ENCODE measurements at places on chromosomes 6 and 20. TPM values are rescaled to one million over a fixed set of nuclear protein-coding genes. Genes with fewer than 3 reads are reported as not detected.

DNA sequence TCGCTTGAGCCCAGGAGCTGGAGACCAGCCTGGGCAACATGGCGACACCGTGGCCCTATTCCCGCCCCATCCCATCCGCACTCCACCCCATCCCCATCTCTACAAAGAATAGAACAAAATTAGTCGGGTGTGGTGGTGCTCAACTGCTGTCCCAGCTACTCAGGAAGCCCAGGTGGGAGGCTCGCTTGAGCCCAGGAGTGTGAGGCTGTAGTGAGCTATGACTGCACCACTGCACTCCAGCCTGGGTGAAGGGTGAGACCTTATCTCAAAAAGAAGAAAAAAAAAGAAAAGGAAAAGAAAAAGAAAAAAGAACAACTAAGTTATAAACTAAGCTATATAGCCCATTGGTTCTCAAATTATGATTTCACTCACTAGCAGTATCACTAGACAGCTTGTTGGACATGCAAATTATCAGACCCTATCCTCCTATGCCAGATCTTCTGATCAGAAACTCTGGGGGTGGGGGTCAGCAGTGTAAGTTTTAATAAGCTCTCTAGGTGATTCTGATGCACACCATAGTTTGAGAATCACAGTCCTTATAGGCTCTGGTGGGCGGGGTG is 491 bp upstream of the ITCH start:
- DNase-seq: no peak

GRCh38 chr20:45346291-45346718 is 1.9 kb downstream of the SDC4 start:
- no peak for DNase-seq

GRCh38 chr20:13344671-13345070 is 123.6 kb downstream of the ISM1 start:
- no peak for DNase-seq

COL20A1 gene
- not detected for polyA plus RNA-seq

- DNase-seq: no peak
Observed at GRCh38 chr6:41434803-41435481, 99.5 kb downstream of the NCR2 start.

GRCh38 chr6:152161501-152161900 is 354.0 kb downstream of the ESR1 start:
- DNase-seq: no peak

GRCh38 chr20:3646651-3647050 is 16.5 kb downstream of the GFRA4 start:
- DNase-seq: no peak
